Activated CD8-positive, alpha-beta memory T cell treated with anti-CD3 and anti-CD28 coated beads for 1 hour (primary cell): ENCODE measurements at places on chromosomes 2 and 18.

DNA sequence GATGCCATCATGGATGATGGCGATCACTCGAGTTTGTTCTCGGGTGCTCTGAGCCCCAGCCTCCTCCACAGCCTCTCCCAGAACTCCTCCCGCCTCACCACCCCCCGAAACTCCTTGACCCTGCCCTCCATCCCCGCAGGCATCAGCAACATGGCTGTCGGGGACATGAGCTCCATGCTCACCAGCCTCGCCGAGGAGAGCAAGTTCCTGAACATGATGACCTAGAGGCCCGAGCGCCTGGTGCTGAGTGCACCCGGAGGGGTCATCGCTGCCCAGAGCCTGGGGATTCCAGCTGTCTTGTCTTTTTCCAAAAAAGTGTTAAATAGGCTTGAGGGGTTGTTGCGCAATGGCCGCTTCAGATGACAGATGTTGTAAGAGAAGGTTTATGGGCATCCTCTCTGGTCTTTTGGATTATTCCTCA lies 254.8 kb downstream of the GLI2 start:
- DNase-seq = no peak

DNA sequence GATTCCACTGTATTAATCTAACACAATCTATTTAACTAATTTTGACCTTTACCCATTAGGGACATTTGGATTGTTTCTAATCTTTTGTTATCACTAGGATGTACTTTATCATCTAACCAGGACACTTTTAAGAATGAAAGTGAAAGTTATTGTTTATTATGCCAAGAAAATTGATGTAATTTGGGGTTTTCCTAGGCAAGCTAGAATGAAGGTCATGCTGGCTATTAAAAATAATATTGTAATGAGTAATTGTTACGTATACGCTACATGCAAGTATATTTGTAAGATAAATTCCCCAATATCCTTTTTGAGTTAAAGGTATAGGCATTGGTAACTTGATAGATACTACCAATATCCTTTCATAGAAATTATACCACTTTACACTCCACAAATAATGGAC lies 74.6 kb downstream of the COL5A2 start:
- no peak for DNase-seq

GRCh38 chr2:10392951-10393639 lies 55.0 kb downstream of the ODC1 start:
- no peak for DNase-seq

DNA sequence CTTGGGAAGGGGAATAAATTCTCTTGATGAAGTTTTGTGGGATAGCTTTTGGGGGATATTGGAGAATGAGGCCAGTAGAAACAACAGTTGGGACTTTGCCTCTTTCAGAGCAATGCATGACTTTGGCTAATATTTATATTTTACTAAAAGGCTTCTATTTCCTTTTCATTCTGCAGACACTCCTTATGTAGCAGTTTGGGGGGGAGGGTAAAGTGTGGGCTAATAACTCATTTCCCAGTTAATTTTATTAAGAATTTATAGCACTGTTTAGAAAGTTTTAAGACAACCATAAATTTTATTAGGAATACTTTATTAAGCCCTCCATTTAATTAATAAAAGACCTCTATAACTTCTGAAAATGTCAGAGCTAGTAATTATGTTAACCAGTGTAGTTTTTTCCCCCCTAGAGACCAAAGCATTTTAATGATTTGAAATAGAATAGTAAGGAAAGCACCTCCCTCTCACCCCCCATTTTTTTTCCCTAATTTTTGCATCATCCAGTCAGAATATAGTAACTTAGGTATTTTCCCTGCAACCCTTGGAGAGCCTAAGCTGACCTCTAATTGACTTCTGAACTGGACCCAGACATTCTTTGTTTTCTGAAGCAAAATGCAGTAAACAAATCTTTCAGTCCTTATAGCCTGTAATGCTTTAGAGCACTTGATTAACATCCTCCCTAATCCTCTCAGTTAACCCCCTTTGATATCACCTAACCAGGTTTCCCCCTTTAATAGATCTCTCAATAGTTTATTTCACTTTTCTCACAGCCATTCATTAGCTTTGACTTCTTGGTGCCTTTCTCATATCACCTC lies 5.0 kb upstream of the MEIS1 start:
- DNase-seq = no peak

- DNase-seq = no peak
Observed at GRCh38 chr18:63299837-63300745, 19.5 kb downstream of the BCL2 start.

DNA sequence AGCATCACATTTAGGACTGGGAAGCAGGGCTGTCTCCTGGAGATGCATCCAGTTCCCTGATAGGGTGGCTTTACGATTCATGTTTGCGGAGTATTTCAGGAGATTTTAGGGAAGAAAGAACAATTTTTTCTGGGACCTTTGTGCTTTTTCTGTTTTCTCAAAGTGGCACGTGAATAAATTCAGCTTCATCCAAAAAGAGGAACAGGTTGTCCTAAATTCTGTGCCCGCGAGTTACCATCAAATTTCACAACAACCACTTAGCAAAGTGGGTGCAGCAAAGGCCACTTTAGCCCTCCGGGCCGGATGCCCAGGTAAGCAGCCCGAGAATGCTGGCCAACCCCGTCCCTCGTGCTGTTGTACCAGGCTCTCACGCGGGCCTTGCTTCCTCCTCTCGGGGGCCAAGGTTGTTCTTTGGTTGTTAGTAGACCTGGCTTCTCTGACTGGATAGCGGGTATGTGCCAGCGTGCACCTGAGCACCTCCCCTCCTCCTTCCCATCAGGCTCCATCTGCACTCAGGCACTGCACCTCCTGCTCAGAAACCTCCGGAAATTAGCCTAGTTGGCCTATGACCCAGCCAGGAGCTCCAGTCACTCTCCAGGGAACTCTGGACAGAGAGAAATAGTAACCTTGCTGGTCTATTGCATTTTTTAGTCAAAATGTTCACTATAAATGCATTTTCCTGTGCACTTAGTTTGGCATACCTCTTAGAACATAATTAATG lies 83.0 kb downstream of the CMPK2 start:
- DNase-seq = no peak

GRCh38 chr2:16395601-16396000 lies 270.0 kb downstream of the CYRIA start:
- no peak for DNase-seq

DNA sequence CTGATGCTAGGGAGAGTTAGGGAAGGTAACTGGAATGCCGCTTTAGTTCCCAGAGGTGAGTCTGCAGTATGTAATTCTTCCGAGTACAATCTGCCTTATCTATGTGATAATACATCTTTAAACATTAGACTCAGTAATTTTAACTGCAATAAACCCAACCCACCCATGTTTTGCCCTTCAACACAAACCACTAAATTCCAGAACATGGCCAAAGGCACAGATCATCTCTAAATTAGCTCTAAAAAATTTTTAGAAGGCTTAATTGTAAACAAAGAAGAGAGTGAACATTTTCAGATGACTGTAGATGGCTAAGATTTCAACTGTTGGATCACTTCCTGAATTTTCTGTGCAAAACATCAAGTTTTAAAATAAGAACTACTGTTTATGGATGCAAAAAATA lies 488.7 kb upstream of the ID2 start:
- no peak for DNase-seq

- DNase-seq = no peak
Observed at GRCh38 chr2:47014564-47015051, 99.0 kb upstream of the MCFD2 start.

GRCh38 chr18:12968619-12969018 lies 20.8 kb downstream of the SEH1L start:
- DNase-seq = no peak

DNA sequence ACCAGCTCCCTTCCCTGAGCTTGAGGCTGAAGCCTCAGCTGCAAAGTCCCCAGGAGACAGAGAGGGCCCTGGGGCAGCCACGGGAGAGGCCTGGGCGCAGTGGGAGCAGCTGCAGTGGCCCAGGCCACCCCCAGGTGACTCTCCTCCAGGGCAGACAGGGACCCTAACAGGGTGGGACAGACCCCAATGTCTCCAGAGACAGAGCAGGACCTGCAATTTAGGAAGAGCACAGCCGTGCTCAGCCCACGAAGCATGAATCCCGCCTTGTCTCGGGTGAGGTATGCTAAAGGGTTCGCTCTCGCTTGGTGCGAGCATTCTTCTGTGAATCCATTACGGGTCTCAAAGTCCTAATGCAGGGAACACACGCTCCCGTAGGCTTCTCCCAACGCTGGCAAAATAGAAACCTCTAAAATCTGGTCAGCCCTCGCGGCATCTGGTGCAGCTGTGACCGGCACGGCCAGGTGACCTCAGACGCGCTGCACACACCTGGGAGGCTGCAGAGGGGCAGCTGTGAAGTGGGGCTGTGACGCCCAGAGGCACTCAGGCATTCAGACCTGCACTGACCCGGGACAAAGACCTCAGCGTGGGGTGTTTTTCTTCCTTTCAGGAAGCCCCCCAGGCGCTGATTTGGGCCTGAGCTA lies 12.6 kb downstream of the MBP start:
- DNase-seq = no peak

DNA sequence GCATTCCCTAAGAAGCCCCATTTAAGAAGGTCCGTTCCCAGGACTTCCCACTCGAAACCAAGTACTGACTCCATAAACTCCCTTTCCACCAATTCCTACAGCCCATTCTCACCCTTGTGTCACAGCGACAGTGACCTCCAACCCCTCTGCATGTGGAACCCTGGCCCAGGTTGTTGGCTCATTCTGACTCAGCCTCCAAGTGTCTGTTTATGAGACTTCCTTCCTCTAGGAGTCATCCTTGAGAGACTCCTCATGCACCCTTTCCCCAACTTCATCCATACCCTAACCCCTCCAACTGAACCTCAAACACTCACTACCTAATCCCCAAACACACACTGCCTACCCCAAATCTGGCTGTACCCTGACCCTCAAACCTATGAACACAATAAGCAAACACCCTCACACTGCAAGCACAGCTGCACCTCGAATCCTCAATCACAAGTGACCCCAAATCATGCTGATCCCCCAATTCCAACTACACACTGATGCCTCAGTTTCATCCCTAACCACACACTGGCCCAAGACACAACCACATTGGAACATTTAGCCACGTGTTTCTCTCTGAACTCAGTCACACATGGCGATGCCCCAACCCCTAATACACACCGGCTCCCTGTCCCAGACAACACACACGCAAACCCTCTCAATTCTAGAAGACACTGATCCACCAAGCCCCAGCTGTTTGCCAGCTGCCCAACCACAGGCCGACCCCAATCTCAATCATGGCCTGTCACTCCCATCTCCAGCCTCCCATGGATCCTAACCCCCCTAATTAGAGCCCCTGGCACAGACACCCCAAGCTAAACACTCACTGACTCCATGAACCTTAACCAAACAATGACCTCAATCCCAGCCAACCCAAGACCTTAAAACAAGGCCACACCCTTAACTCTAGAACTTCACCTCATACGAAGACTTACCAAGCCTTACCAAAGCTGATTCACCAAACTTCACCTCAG lies 219.6 kb downstream of the CYP26B1 start:
- DNase-seq = no peak

DNA sequence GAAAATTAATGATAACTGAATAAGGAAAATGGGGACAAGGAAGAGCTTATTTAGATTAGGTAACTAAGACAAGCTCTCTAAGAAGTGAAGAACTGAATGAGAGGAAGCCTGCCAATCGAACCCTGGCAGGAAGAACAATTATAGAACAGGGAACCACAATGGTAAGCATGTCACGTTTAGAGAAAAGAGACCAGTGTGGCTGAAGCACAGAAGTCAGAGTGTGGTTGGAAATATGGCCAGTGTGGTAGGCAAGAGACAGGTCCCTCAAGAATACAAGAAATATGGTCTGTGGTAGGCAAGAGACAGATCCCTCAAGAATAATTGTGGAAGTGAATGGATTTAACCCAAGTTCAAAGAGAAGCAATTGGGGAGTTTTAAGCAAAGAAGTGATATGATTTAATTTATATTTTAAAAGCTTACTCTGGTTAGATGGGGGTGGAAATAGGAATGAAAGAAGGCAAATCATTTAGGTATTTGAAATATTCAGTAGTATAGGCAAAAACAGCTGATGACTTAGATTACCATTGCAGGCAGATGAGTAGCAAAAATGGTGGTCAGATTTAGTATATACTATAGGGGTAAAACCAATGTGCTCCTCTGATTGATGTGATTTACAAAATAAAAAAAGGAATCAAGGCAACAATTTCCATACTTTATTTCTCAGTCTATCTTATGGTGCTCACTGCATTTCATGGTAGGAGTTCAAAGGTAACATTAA lies 38.8 kb upstream of the ERMN start:
- DNase-seq = no peak

- no peak for DNase-seq
Observed at GRCh38 chr2:232361646-232362045, 16.9 kb upstream of the ALPP start.

GRCh38 chr2:11102956-11103860 lies 52.1 kb upstream of the SLC66A3 start:
- DNase-seq = no peak

GRCh38 chr2:113273027-113273551 lies 5.6 kb downstream of the PAX8 start:
- DNase-seq = no peak
